ENCODE measurements at places on chromosomes 6 and 20.

GRCh38 chr6:56802584-56802983 is 152.3 kb upstream of the BEND6 start:
- DNase-seq = no peak

GRCh38 chr6:109834595-109835437 is 143.3 kb upstream of the GPR6 start:
- no peak for DNase-seq

DNA sequence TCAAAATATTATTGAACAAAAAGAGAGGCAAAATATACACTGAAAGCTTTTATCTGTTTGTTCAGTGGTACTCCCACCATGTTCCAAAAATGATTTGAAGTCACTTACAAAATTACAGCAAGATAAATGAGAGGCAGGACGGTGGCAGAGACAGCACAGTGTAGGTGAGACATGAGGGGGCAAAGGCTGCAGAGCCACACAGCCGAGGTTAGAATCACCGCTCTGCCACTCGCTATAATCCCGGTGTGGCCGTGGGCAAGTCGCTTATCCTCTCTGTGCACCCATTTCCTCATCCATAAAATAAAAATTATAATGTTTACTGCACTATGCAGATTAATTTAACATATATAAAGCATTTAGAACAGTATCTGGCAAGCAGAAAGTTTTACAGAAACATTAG is 140.1 kb upstream of the BEND6 start:
- no peak for DNase-seq

DNA sequence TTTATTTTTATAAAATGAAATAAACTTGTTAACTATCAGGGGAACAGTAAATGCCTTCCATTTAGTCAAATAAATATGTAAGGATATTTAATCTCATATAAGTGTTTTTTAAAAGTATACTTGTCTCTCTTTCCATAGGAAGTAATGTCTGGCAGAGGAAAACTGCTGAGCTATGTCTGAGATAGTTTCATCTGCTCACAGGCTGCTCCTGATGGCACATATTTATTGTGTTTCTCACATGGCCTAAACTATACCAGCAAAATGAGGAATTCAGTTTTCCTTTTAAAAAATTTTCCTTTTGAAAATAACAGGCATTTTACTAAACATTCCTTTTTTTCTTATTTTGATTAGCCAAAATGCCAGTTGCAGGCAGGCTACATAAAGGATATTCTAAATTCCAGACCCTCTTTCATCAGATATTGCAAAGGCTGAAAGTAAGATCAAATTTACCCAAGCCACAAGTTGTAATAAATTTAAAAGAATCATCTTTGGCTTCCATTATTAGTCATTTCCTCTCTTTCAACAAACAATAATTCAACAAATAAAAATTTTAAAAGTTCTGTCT is 60.1 kb upstream of the RNF146 start:
- DNase-seq = no peak

GRCh38 chr20:17500271-17500670 is 30.9 kb downstream of the BFSP1 start:
- DNase-seq = no peak

All from RWPE1 (cell line).